Chondrocyte (in vitro differentiated cells): ENCODE measurements at places on chromosomes 16 and 17. TPM values are rescaled to one million over a fixed set of nuclear protein-coding genes. Genes with fewer than 3 reads are reported as not detected.
A peak's percentile ranks its signal among the peaks of the same experiment; 100 is the strongest.

Gene C16orf95
- 6.9 to 8.8 TPM (median 7.2 TPM) in 3 replicates for total RNA-seq

DNA sequence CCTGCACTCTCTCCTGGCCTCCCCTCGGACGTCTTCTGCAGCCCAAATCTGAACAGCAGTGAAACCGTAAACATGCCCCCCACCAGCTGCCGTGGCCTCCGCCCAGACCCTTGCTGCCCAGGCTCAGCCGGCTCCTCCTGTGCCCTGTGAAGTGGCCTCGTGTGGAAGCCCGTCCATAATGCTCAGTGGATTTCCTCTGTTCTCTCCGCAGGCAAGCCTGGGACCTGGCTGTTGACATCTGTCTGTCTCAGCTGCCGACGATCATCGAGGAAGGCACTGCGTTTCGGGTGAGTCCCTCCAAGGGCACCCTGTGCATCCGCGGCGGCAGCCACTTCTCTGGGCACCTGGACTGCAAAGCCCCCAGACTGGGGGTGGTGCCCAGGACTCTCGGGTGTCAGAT, 153.9 kb upstream of the CHMP6 start:
- H3K36me3 ChIP-seq = peaks cover 4% of the 10 kb centered on the region
- peak; percentile 64 for DNase-seq
- H3K27me3 ChIP-seq = no peaks in the 10 kb centered on the region
- H3K4me3 ChIP-seq = no peak overlapping the region
- H3K27ac ChIP-seq = no peak overlapping the region

DNA sequence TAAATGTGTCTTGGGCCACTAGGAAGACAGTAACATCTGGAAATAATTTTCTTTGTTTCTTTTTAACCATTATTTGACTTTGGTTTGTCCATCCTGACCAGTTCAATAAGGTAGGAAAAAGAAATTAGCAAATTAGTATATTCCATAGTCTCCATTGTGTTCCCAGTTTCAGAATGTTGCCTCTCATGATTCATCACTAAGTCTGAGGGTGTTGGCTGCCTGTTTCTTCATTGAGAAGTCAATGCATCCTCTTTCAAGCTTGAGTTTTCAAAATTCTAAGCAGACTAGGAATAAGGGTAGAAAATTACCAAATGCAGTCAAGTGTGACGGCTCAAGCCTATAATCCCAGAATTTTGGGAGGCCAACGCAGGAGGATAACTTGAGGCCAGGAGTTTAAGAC, 41.9 kb downstream of the ZFHX3 start:
- no peaks in the 10 kb centered on the region for H3K27me3 ChIP-seq
- peaks cover 77% of the 10 kb centered on the region for H3K4me1 ChIP-seq
- H3K4me3 ChIP-seq = no peak overlapping the region
- no peaks in the 10 kb centered on the region for H3K36me3 ChIP-seq
- DNase-seq = no peak

Gene CAPNS2
- total RNA-seq = 0.35 to 0.56 TPM (median 0.36 TPM) in 3 replicates

DNA sequence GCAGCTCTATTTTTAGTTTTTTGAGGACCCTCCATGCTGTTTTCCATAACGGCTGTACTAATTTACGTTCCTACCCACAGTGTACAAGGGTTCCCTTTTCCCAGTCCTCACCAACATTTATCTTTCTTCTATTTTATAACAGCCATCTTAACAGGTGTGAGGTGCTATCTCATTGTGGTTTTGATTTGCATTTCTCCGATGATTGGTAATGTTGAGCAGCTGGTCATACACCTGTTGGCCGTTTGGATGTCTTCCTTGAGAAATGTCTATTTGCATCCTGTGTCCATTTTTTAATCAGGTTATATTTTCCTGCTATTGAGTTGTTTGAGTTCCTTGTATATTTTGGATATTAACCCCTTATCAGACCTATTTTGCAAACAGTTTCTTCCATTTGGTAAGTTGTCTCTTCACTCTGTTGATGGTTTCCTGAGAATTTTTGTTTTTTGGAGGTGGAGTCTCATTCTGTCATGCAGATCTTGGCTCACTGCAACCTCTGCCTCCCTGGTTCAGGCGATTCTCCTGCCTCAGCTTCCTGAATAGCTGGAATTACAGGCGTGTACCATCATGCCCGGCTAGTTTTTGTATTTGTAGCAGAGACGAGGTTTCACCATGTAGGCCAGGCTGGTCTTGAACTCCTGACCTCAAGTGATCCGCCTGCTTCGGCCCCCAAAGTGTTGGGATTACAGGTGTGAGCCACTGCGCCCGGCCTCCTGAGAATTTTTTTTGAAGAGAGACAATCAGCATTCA, 279.6 kb downstream of the SNX29 start:
- H3K36me3 ChIP-seq = peaks cover 4% of the 10 kb centered on the region
- H3K4me1 ChIP-seq = peaks cover 15% of the 10 kb centered on the region
- H3K27ac ChIP-seq = no peak overlapping the region
- DNase-seq = no peak
- H3K4me3 ChIP-seq = no peak overlapping the region

DNA sequence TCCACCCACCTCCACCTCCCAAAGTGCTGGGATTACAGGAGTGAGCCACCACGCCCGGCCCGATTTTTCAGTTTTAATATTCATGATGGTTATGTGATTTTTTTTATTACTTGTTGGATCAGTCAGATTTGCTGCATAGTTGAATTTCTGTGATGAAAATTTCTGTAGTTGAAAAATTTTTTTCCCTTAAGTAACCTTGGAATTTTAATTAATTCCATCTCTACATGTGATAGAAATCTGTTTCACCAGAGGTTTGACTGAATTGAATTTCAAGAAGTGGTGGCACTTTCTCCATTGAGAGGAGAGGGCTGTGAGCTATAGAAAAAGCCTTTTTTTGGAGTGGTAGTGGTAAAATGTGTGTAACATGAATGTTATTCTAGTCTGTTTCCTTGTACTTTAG, 24.7 kb downstream of the WIPF2 start:
- no peaks in the 10 kb centered on the region for H3K27me3 ChIP-seq
- H3K36me3 ChIP-seq = no peaks in the 10 kb centered on the region
- peak overlapping the region; percentile 41 for H3K27ac ChIP-seq
- no peak for DNase-seq

GRCh38 chr17:32565401-32565800, 78.6 kb downstream of the CDK5R1 start:
- H3K27me3 ChIP-seq = no peaks in the 10 kb centered on the region
- H3K4me3 ChIP-seq = no peak overlapping the region
- no peak for DNase-seq
- H3K4me1 ChIP-seq = peaks cover 8% of the 10 kb centered on the region

DNA sequence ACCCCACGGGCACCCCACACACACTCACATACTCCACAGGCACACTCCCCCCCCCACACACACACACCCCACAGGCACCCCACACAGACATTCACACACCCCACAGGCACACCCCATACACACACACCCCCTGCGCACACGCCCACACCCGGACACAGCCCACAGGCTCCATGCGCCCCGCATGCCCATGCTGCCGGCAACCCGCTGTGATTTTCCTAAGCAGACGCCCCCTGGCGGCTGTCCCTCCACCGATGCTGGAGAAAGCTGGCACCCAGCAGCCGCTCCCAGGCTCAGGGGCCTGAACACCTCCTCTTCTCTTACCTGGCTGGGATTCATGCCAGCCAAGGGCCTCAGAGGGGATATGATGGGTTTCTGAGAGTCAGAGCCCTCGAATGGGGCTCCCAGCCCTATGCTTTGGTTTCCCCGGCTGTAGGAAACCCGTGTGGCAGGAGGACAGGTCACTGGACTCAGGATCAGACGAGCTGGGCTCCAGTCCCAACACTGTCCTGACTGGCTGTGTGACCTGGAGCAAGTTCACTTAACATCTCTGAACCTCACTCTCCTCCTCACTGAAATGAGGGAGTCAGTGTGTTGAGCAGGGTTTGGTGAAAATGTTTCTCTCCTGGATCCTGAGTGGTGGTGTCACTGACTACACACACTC, 19.6 kb upstream of the TNFRSF13B start:
- H3K27me3 ChIP-seq = no peaks in the 10 kb centered on the region
- no peak for DNase-seq
- H3K4me3 ChIP-seq = no peak overlapping the region
- no peaks in the 10 kb centered on the region for H3K36me3 ChIP-seq
- no peak overlapping the region for H3K27ac ChIP-seq

GRCh38 chr17:79027274-79027924, 3.4 kb downstream of the C1QTNF1 start:
- H3K27ac ChIP-seq = peak overlapping the region; percentile 74
- DNase-seq = no peak
- peak overlapping the region; percentile 35 for H3K4me3 ChIP-seq
- peaks cover 9% of the 10 kb centered on the region for H3K27me3 ChIP-seq

GRCh38 chr16:86517652-86518258, 7.4 kb downstream of the FOXF1 start:
- peaks cover 3% of the 10 kb centered on the region for H3K4me1 ChIP-seq
- DNase-seq = no peak
- peaks cover 2% of the 10 kb centered on the region for H3K36me3 ChIP-seq
